ENCODE measurements at places on chromosomes 7 and 10.
A peak's percentile ranks its signal among the peaks of the same experiment; 100 is the strongest.

DNA sequence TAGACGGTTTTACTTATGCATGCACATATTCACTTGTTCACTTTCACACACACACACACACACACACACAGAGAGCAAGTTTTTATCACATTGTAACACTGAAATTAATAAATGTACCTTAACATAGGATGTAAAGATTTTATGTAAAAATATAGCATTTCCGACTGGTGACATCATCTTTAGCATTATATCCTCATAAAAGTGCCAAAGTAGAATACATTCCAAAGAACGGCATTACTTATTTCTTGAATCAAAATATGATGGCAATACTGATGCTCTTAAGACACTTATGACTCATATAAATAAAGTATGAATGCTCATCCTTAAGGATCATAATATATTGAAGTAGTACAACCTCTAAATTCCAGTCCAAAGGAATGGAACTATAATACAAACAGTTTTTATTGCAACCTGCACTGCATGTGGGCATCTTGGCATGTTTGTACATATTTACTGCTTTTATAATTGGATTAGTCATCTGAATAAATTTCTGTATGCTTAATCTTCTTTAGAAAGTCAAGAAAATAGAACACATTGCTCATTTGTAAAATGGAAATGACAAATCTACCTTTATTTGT, 290.0 kb upstream of the SEMA3A start:
- DNase-seq = no peak

- no peak for DNase-seq
Measured at GRCh38 chr7:155928583-155928982, 116.3 kb upstream of the SHH start.

DNA sequence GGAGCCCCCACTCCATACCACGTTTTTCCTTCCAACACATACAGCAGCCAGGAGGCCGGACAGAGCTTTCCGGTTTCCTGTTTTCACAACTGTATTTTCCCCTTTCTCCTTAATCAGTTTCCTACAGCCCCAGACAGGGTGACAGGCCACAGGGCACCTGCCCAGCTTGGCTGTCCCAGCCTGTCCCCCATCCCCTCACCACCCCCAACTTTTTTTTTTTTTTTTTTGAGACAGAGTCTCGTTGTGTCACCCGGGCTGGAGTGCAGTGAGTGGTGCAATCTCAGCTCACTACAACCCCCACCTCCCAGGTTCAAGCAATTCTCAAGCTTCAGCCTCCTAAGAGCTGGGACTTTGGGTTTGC, 10.3 kb upstream of the HSPB1 start:
- DNase-seq = no peak

GRCh38 chr7:29386196-29386765, 177.4 kb upstream of the PRR15 start:
- DNase-seq = no peak

- no peak for DNase-seq
Measured at GRCh38 chr7:36736090-36736898, 12.0 kb upstream of the AOAH start.

DNA sequence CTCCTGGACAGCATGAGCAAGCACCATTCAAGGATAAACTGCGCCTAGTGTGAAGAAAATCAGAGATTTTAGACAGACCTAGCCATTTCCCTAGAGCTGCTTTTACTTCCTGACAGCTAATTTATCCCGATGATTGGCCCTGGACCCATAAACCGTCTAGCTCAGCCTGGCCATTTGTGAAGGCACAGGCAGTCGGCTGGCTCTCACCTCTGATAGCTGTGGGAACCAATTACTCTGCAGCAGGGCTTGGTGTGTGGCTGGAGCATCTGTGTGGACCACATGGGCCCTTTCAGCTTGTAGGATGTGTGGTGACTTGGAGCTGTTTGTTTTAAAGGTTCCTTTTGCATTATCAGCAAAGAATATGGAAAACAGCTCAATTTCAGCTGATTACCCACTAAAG, 111.1 kb upstream of the NPY start:
- no peak for DNase-seq

DNA sequence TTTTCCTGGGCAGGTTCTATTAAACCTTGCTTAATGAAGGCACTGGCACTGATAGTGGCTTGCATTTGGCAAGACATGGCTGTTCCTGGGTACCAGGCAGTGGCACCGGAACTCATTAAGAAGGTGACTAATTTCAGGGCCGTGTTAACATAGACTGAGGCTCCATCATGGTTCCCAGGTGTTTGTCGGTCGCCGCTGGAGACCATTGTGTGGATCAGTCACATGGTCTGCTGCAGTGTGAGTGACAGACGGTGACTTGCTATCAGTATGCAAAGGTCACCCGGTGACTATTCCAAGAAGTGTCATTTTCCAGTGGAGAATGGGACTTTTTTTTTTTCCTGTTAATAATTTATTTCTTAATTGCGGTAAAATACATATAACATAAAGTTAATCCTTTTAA, 106.3 kb downstream of the INSYN2A start:
- no peak for DNase-seq

- DNase-seq = no peak
Measured at GRCh38 chr7:48042216-48042615, 6.9 kb downstream of the C7orf57 start.

GRCh38 chr7:123538189-123538714, 3.9 kb upstream of the IQUB start:
- DNase-seq = no peak

- no peak for DNase-seq
Measured at GRCh38 chr7:157805713-157806112, 468.9 kb downstream of the DNAJB6 start.

- no peak for DNase-seq
Measured at GRCh38 chr10:19651549-19651948, 164.7 kb upstream of the PLXDC2 start.

DNA sequence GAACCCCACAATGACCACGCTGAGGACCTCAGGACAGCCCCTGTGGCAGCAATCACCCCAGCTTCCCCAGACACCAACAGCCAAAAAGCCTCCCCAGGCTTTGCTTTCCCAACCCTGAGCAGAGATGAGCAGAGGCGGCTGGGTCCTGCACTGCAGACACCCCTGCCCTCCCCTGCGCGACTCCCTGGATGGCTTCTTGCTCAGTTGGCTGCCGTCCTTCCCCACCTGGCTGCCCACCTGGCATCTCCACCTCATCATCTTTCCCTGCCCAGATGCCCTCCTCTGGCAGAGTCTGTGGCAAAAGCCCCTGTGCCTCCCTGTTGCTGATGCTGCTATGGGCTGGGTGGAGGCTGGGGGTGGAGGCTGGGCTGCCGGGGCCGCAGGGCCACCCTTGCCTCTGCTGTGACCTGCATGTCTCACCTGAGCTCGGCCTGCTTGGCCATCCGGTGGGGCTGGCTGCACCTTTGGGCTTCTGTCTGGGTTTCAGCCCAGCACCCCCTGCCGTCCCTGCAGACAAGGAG, 567.7 kb downstream of the TCERG1L start:
- DNase-seq = no peak

- peak; percentile 11 for DNase-seq
Measured at GRCh38 chr7:96837593-96837992, 127.9 kb upstream of the SEM1 start.

DNA sequence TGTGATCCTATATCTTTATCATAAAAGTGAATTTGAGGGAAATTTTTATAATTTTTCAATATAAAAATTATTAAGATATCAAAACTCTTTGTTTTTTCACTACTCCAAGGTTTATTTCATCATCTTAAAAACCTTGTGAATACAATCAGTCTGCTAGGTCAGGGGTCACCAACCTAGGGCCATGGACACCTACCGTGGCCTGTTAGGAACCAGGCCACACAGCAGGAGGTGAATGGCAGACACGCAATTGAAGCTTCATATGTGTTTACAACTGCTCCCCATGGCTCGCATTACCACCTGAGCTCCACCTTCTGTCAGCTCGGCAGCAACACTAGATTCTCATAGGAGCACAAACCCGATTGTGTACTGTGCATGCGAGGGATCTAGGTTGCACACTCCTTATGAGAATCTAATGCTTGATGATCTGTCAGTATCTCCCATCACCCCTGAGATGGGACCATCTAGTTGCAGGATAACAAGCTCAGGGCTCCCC, 271.2 kb upstream of the C7orf33 start:
- no peak for DNase-seq

GRCh38 chr7:44634187-44634838, 27.9 kb downstream of the OGDH start:
- DNase-seq = no peak

GRCh38 chr10:119409906-119410305, 132.6 kb downstream of the RGS10 start:
- DNase-seq = no peak

GRCh38 chr7:55557666-55558188, 14.6 kb downstream of the VOPP1 start:
- DNase-seq = no peak

DNA sequence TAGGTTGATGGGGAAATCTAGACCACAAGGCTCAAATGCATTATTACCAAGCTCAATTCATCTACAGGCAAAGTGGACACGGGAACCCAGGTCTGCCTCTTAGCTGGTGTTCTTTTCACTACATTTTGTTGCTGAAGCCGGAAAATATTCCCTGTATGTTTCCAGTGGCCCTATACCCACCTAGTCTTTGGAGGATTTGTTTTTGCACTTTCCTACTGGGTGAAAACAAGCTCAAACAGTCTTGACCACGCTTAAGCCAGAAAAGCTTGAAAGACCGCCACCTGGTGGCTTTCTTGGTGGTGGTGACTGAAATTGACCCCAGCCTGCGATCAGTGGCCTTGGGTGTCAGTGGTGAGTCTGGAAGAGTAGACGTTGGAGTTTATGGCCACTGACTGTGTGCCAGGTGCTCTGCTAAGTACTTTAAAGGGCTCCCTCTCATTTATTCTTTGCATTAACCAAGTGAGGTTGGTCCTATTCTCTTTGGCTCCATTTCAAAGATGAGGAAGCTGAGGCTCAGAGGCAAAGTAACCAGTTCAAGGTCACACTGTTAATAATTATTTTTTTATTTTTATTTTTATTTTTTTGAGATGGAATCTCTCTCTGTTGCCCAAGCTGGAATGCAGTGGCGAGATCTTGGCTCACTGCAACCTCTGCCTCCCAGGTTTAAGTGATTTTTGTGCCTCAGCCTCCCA, 11.1 kb upstream of the CRTAC1 start:
- peak; percentile 26 for DNase-seq

DNA sequence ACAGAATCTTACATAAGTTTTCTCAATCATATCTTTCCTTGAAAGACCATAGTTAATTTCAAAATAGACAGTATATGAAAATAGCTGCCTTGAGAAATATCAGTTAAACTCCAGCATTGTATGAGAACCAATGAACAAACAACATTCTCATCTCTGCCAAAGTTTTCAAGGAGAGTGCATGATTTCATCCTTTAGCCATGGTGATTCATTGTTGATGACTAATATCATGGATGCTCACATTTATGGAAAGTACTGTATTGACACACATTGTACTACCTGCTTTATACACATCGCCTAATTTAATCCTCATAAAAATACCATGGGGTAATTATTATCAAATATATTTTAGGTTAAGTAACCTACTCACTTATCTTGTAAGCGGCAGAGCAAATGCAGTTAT, 250.3 kb downstream of the CNTNAP2 start:
- no peak for DNase-seq

DNA sequence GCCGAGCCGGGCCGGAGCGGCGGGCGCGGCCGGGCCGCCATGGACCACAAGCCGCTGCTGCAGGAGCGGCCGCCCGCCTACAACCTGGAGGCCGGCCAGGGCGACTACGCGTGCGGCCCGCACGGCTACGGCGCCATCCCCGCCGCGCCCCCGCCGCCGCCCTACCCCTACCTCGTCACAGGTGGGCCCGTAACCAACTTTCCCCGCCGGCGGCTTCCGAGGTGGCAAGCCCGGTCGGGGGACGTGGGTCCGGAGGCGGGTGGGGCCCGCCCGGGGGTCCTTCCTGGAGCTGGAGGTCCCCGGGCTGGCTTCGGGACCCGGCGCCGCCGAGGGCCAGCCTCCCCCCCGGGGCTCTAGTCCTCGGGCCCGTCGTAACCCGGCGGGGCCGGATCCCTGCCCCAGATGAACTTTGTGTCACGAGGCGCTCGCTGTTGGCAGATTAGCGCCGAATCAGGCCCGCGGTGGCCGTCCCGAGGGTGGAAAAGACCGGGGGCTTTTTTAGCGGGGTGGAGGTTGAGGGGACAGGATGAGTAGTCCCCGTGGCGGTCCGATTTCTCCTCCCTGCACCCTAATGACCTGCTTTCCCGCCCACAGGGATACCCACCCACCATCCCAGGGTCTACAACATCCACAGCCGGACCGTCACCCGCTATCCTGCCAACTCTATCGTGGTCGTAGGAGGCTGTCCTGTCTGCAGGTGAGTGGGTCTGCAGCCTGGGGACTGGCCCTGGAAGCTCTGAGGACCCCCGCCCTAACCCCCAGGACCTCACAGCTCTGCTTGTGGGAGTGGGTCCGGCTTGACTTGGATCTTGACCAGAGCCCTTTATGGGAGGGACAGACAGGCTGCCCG, 496 bp downstream of the BRI3 start:
- peak; percentile 38 for DNase-seq
